ENCODE measurements at places on chromosomes 4 and X.

GRCh38 chr4:176357359-176358082 lies 37.8 kb downstream of the SPCS3 start:
- DNase-seq = no peak

- DNase-seq = no peak
Measured at GRCh38 chrX:145923376-145923775, 105.7 kb downstream of the SLITRK2 start.

DNA sequence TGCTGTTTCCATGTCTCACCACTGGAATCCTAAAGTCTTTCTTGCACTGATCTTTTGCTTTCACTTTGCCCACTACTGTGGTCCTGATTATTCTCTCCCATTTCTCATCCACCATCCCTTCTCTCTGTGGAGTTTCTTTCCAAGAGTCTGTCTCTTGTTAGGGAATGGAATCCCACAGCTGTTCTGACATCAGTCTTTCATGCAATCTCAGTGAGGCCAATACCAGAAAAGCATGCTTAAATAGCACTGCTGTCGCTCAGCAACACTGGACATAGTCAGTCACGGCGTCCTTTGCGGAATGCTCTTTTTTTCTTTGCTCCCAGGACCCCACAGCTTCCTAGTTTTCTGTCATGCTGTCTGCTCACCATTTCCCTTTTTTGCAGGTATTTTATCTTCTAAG lies 20.1 kb downstream of the SLITRK4 start:
- no peak for DNase-seq

DNA sequence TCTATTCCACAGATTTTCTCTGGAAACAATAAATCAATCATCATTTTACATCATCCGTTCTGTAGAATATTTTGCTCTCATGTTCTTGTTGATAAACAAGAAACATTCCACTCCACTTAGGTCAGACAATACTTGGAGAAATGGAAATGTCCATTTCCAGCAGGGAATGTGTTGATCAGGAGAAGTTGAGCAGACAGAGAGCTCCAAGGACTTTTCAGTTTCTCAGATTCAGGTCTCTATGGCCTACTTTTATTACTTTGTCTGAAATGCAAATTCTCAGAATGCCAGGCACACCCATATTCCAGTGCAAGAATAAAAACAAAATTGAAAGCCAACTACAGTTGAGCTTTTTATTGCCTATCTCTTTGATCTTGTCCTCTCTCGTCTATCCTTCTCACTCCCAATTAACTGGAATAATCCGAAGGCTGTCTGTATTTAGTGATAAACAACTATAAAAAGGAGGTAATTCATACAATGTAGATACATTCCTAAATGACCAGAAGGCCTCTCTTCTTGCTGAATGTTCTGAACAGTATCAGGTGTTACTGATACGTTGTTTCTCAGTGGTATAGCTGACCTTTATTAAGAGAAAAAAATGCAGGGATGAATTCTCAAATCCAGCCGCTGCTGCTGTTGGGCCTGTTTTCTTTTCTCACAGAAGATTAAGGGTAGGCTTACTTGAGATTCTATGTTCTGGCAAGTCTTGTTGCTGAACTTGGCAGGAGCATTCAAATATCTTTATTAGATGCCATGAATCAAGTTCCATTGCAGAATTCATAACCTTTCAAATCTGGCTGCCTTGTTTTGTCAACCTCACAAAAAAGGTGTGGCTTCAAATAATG lies 72.1 kb downstream of the HPGD start:
- no peak for DNase-seq

DNA sequence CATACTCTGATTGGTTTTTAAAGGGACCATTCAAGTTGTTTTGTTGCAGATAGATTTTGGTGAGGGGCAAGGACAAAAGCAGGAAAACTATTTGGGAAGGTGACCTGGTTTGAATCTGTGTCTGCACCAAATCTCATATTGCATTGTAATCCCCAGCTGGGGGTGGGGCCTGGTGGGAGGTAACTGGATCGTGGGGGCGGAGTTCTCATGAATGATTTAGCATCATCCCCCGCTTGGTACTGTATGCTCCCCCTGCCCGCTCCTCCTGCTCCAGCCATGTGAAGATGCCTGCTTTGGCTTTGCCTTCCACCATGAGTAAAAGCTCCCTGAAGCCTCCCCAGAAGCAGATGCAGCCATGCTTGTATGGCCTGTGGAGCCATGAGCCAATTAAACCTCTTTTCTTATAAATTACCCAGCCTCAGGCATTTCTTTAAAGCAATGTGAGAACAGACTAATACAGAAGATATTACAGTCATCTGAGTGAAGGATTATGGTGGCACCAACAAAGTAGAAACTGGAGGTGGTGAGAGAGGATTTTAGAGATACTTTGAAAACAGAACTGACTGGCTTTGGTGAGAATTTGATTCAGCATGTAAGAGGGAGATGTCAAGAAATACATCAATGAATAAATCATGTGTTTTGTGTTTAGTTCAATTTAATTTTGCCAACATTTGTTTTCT lies 14.4 kb downstream of the IL21 start:
- DNase-seq = no peak

- DNase-seq = no peak
Measured at GRCh38 chrX:13719192-13719856, 15.1 kb downstream of the TRAPPC2 start.

DNA sequence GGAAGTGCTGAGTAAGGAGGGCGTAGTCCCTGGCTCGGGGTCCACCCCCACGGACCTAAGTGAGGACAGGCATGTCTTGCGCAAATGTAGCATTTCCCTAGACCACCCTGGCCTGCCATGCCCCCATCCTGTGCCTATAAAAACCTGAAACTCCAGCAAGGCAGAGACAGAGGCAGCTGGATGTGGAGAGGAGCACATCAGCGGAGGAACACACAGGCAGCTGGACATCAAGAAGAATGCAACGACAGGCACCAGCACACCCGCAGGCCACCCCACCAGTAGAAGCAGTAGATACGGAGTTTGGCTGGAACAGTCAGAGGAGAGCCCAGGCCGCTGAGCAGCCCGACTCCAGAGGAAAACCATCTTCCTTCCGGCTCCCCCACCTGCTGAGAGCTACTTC lies 345.9 kb downstream of the FSTL5 start:
- no peak for DNase-seq

DNA sequence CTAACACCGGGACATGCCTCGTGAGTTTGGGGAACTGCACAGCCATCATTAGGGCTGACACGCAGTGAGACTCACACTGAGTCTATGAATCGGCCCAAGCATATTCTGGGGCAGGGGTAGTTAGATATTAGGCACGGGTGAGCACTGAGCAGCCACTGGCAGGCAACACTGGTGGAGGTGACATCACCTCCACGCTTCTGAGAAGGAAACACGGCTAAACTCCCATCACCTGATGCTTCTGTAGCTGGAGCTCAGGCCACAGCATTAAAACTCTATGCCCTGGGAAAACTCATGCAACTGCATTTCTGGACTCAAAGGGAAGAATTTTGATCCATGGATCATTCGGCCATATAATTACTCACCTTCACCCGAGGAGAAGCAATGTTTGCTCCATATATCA lies 100.8 kb upstream of the OTUD4 start:
- no peak for DNase-seq

- peak; percentile 35 for DNase-seq
Measured at GRCh38 chr4:89111833-89112563, 665 bp downstream of the TIGD2 start.

GRCh38 chr4:186606591-186606992 lies 51.2 kb upstream of the MTNR1A start:
- DNase-seq = peak; percentile 61

DNA sequence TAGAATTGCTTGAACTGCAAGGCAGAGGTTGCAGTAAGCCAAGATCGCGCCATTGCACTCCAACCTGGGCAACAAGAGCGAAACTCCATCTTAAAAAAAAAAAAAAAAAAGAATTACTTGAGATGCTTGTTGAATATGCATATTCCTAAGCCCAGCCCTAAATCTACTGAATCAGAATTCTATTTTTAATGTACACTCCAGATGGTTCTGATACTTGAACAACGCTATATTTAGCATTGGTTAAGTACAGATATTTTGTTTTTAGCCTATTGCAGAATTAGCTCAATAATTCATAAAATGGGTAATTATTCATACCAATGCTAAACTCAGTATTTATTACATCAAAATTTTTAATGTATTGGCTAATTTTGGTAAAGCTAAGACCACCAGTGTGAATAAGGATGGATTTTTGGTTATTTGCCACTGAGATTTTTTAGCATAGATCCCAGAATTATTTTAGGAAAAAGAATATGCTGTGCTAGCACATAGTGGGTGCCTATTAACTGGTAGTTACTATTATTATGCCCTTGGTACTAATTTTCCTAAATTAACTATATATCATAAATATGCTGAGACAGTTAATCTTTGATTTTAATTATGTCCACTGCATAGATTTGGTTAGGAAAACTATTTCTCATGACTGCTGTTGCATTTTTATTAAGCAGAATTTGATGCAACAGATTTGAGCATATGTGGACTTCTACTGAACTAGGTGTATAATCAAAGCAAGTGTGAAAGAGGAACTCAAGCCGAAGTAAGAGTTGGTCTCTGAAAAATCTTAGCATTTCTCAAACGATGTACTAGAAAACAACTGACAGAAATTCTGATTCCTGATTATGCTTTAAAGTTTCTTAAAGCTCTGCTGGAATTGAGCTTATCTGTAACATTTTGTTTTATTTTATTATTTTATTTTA lies 9.2 kb downstream of the AREG start:
- DNase-seq = no peak

- DNase-seq = no peak
Measured at GRCh38 chrX:56029188-56029587, 203.0 kb upstream of the KLF8 start.

DNA sequence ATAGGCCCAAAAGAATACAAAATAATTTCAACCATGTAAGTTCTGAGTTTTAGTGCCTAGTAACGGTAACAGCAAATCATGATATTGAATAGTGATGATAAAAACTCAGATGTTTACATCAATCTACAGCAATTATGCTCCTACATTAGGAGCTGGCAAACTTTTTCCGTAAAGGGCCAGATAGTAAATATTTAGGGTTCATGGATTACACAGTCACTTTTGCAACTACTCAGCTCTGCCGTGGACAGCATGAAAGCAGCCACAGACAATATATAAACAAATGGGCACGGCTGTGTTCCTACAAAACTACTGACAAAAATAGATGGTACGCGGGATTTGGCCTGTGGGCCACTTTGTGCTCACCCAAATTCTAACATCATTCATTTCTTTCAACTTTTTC lies 167.8 kb upstream of the NAP1L5 start:
- no peak for DNase-seq

DNA sequence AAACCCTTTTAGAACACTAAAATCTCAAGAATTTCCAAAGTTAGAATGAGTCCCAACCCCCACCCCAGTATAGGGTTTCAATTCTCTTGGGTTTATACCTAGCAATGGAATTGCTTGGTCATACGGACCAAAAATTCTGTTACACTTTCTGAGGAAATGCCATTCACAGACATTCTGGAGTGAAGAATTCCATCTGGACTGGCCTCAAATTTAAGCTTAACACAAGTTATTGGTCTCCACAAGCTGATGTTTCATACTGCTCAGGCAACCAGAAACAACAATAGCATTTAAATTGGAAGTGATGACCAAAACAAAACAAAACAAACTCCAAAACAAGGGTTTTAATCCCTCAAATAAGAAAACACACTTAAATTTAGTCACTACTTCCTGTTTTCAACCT lies 51.1 kb downstream of the GPC4 start:
- DNase-seq = peak; percentile 7

DNA sequence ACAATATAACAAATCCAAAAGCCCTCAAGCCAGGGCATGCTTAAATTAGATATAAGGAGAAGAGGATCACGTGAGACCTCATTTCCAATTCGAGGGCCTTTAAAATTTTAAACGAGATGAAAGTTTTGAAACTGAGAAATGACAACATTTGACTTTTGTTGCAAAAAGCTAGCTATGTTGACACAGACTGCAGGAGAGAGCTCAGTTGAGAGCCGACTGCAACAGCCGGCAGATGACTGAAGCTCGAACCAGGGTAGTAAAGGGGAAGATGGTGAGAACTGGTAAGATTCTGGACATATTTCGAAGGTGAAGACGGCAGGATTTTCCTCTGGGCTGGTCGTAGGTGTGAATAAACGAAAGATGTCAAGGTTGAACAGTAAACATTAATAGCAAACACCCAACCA lies 773 bp downstream of the PRMT9 start:
- DNase-seq = peak; percentile 36

GRCh38 chrX:122248681-122249080 lies 935.4 kb upstream of the GRIA3 start:
- no peak for DNase-seq

GRCh38 chr4:26175006-26175786 lies 145.6 kb upstream of the RBPJ start:
- no peak for DNase-seq

DNA sequence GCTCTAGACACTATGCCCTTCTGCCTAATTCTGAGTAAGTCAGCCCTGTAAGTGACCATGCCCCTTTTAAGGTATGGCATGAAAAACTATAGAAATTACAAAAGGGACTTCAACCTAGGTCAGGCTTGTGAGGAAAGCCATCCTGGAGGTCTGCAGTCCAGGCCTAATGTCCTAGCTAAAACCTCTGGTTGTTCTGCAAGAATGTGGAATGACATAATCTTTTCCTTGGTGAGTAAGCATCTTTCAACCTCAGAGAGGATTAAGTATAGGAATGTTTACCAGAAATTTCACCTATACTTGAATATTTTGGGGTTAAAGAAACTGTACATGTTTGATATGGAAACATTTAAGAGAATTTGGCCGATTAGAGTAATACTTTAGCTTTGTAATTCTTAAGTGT lies 23.8 kb upstream of the HPSE start:
- no peak for DNase-seq

DNA sequence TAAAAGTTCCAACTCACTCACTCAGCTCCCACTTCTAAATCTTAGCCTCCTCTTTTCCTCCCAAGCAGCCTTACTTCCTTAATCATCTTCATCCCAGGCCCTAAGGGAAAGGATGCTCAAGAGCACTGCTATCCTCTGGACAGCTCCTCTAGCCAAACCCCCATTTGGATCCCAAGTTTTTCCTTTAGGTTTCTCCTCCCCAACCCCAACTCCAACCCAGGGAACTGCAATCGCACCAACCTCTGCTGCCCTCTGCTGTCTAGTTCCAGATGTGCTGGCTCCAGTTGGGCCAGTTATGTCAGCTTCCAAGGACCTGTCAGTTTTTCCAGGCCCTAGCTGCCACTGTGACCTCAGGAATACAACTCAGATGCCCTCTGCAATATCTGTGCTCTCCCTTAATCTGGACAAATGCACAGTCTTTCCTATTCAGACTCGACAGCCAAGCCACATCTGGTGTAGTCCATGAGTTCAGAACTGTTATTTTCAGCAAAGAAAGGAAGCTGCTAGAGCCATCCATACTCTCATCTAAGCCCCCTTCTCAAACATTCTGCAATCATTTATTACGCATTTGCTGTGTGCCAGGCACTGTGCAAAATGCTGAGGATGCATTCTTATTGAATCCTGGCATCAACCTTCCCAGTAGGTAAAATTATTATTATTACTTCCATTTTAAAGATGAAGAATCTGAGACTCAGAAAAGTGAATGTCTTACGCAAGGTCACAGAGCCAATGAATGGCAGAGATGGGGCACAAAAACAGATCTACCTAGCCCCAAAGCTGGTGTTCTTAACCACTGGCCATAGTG lies 12.3 kb upstream of the XPNPEP2 start:
- peak; percentile 75 for DNase-seq

- DNase-seq = peak; percentile 90
Measured at GRCh38 chr4:112910109-112910736, 139.2 kb upstream of the ANK2 start.

Measured in cardiac muscle cell (in vitro differentiated cells and primary cell).